ENCODE measurements at places on chromosomes 12 and 14.

- no peak for DNase-seq
Measured at GRCh38 chr14:89374908-89375307, 42.1 kb downstream of the FOXN3 start.

DNA sequence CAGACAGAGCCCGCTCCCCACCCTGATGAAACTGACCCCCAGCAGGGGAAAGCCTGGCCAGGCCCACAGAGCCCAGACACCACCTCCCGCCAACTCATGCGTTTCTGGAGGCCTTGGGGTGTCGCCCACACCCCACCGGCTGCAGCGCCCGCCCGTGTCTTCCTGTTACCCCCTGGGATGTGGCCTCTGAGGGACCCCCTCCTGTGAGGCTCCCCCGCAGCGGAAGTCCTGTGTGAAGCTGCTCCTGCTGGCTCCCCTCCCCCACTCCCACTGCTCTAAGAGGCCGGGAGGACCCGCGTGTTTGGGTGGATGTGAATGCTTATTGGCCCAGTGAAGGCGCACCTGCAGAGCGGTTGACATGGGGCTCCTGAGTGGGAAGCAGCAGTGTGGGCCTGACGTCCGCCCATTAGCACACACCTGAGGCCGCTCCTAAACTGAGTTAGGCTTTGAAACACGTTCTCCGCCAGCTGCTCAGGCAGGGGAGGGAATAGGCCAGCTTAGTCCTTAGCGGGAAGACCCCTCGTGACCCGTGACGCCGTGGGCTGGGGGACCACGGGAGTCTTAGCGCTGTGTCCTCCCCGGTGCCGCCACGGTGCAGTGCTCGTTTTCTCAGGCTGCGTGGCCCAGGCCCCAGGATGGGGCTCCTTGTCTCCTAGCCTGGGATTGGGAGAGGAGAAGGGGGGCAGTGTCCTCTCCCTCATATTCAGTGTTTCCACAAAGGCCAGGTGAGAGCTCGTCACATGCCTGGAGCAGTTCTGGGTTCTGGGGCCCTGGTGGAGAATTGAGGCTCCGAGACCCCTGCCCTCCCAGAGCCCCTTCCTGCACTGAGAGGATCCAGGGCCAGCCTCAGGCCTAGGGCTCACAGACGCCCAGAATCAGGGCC lies 323.4 kb upstream of the SFSWAP start:
- no peak for DNase-seq

- DNase-seq: no peak
Measured at GRCh38 chr12:74541074-74541473, 3.4 kb downstream of the ATXN7L3B start.

DNA sequence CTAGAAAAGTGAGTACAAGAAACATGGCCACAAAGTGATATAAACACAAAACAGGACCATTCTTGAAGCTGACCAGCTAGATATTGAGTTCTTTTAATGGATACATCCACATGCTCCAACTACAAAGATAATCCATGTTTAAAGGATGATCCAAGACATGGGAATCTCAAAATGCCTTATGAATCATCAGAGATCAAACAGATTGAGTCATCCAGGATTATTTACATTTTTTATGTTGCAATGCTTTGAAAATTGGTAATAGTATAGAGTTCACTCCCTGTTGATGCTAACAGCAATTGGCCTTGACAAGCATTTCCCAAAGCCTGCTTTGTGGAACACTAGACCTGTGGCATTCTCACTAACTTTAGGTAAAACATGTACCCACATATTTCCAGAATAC lies 293.0 kb upstream of the TBX3 start:
- no peak for DNase-seq

- no peak for DNase-seq
Measured at GRCh38 chr12:67533159-67533558, 115.4 kb upstream of the DYRK2 start.

Measured in activated CD4-positive, alpha-beta T cell treated with anti-CD3 and anti-CD28 coated beads, Interleukin-2, amount 50 U/mL, for 1 hour (primary cell).